ENCODE measurements at places on chromosomes 5 and 9.

- DNase-seq, result no peak
Measured at GRCh38 chr5:149448431-149448830, 69.3 kb upstream of the IL17B start.

DNA sequence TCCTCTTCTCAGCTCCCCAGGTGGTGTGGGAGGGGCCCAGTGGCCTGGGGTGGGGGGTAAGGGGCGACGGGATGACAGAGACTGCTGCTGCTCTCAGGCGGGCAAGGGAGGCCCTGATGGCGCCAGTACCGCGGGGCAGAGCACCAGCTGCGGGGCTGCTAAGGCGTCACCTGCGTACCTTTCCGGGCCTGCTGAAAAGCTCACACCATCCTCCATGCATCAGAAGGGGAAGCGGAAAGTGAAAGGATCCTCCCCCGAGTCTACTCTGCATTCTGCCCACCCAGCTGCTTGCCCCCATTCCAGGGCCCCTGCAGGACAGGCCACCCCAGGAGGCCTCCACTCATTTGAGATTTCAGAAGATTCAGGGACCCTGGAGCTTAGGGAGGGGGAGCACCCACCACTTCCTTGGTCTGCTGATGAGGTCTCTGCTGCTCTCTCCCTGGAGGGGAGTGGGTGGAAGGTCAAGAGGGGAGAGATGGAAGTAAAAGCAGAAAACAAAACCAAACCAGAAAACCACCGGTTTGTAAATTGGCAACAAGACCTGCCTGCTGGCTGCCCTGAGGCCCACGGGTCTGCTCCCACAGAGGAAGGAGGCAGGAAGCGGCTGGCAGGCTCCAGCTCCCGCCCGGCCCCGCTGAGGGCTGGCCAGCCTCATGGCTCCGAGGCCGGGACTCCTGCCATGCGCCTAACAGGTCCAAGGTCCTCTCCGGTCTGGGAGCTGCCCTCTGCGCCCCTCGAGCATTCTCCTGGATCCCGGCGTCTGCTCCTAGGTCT lies 33.6 kb downstream of the PRRT1B start:
- peak; percentile 27 for DNase-seq

- no peak for DNase-seq
Measured at GRCh38 chr9:133200631-133201030, 8.4 kb downstream of the OBP2B start.

- no peak for DNase-seq
Measured at GRCh38 chr5:162607879-162608278, 540.3 kb downstream of the GABRG2 start.

DNA sequence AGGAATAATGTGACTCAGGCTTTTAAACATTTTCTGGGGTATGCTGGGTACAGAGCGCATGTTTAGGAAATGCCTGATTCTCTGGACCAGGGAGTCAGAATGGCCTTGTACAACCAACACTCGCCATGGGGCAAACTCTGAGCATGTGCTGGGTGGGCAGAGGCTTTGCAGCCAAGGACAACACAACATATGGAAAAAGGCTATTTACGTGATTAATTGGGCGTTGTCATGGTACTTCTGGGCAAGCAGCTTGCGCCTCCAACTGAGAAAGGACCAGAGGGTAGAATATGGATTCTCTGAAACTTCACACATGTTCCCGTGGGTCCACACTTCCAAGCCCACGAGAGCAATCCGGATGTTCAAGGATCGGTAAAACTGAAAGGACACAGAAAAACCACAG lies 49.1 kb downstream of the NIPAL4 start:
- no peak for DNase-seq

DNA sequence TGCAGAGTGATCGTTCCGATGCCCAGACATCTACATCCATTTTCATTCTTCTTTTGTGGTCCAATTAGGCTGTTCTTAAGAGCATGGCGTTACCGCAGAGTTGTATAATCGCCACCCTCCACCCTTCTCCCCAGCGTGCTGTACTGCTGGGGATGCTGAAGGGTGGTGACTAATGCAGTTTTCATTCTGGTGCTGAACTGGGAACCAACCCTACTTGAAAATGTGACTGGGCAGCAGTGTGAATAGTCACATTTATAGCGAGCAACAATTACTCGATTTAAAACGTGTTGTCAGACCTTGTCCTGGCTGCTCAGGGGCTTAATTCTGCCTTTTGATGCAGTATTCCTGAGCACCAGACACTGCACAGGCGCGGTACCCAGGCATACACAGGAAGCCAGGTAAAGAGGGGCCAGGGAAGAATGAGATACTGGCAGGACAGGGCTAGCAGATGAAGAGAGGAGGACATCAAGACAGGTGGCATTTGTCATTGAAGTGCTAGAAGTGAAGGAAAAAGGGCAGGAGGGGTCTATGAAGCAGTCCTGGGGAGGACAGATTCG lies 719 bp upstream of the ISCA1 start:
- no peak for DNase-seq

DNA sequence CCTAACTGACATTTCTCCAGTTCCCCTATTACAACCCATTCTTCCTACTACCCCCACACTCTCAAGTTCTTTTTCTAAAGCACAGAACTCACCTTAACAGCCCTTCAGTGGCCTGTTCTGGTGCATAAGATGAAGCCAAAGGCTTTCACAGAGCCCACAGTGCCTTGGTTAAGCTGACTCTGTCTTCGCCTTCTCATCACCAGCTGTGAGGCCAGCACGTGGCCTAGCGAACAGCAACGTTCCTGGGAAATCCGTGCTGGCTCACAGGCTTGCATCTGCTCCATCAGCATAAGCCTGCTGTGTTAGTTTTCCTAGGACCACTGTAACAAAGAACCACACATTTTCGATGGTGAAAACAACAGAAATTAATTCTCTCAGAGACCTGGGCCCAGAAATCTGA lies 67.9 kb upstream of the LPAR1 start:
- DNase-seq, result no peak

- DNase-seq, result no peak
Measured at GRCh38 chr5:558871-559503, 34.7 kb upstream of the SLC9A3 start.

GRCh38 chr9:15146268-15146700 lies 160.7 kb downstream of the TTC39B start:
- DNase-seq, result no peak

DNA sequence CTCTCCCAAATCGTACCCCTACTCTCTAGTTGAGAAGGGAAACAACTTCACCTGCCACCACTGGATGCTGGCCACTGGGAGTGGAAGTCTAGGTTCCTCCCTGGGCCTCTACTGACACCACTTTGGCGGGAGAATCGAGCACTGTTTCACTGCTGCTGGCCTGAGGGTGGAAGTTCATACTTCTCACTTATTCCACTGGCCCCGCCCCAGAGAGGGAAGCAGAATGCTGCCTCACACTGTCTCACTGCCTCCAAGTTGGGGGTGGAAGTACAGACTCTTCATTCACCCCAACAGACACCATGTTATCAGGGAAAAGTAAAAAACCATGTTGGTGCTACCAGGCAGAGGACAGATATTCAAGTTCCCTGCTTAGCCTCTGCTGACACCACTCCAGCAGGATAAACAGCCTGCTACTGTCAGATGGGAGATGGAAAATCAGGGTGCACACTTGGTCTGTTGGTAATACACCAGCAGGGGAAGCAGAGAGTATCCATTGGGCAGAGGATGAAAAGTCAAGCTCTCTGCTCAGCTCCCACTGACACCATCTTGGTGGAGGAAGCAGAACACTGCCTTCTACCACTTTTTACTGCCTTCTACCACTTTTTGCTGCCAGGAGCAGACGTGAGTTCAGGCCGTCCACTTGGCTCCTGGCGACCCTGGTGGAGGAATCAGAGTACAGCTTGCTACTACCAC lies 159.4 kb downstream of the SIL1 start:
- DNase-seq, result no peak

- no peak for DNase-seq
Measured at GRCh38 chr5:106521701-106522100, 1149.0 kb downstream of the EFNA5 start.

GRCh38 chr5:76427206-76428140 lies 24.4 kb downstream of the IQGAP2 start:
- no peak for DNase-seq

DNA sequence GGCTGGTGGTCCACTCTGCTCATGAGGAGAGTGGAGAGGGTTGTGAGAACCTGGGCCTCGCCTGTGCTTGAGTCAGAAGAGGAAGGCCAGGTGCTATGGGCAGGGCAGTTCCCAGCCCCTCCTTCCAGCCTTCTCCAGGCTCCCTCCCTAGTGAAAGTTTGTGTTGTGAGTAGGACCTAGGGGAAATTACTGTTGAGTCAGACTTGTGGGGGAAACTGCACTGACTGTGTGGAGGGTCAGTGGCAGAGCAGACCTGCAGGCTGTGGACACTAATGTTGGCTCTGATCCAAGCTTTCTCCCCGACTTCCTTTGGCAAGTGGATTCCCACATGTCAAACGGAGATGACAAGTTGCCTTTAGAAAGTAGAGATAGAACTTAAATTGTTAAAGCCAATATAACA lies 102.6 kb downstream of the ARHGAP26 start:
- DNase-seq, result no peak

DNA sequence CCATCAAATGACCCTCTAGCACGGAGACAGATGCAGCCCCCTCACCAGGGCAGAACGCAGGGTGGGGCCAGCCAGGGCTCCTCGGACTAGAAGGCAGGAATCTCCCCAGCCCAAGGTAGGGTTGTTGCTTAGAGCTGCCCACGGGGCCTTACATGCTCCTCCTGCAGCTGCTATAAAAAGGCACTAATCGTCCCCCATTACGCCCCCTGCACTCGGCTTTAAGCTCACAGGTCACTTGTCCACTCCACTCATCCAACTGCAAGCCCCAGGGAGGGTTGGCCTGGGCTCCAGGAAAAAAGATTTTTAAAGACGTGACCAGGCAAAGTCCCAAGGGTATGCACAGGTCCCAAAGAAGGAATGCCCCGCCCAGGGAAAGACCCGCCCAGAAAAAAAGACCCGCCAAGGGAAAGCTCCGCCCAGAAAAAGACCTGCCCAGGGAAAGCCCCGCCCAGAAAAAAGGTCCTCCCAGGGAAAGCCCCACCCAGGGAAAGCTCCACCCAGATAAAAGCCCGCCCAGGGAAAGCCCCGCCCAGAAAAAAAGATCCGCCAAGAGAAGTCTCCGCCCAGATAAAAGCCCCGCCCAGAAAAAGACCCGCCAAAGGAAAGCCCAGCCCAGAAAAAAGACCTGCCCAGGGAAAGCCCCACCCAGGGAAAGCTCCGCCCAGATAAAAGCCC lies 11.1 kb downstream of the GRIN1 start:
- peak; percentile 61 for DNase-seq

GRCh38 chr9:86122311-86122710 lies 23.0 kb upstream of the GOLM1 start:
- DNase-seq, result no peak

DNA sequence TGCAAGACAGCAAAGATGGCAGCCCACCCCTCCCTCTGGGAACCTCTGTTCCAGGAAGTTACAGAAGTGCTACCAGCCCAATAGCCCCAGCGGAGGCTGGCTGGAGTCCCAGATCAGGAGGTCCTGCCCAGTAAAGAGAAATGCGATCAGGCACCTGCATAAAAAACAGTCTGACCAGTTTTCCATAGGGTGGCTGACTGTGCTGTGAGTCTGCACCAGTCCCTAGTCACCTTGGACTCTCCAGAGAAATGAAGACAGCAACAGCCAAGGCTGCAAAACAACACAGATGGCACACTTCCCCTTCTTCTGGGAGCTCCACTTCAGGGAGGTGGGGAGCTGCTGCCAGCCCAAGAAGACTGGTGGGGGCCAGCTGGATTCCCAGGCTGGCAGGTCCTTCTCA lies 265.5 kb upstream of the PCSK5 start:
- no peak for DNase-seq

Measured in activated CD4-positive, alpha-beta T cell treated with anti-CD3 and anti-CD28 coated beads, Interleukin-2, Interleukin-4, amounts not matched to agents 100 ng/mL and 50 ng/mL, durations not matched to agents 16 hours and 8 hours (primary cell).